ENCODE measurements at places on chromosomes 3 and 15.

- DNase-seq = no peak
These were observed 118.5 kb upstream of the ABHD17C start for GRCh38 chr15:80576519-80577090.

GRCh38 chr3:73029321-73029796 is 32.1 kb upstream of the EBLN2 start:
- DNase-seq = no peak

DNA sequence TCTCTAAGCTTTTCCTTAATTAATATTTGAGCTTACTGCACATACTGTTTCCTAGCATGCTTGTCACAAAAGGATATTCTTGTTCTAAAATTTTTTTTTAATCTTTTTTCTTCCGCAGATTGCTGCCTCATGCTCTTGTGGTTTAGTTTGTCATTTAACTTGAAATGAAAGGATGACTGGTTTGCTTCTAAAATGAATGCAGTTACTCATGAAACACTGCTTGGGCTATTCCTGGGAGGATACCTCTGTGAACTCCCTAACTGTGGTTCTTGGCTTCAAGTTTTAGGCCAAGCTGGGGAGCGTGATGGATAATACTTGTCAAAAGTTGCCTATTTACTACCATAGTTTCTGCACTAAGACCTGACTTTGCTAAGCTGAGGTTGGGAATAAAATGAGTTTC is 64.0 kb downstream of the USP13 start:
- DNase-seq = no peak

- DNase-seq = no peak
These were observed 83.4 kb downstream of the NEK11 start for GRCh38 chr3:131110087-131110486.

DNA sequence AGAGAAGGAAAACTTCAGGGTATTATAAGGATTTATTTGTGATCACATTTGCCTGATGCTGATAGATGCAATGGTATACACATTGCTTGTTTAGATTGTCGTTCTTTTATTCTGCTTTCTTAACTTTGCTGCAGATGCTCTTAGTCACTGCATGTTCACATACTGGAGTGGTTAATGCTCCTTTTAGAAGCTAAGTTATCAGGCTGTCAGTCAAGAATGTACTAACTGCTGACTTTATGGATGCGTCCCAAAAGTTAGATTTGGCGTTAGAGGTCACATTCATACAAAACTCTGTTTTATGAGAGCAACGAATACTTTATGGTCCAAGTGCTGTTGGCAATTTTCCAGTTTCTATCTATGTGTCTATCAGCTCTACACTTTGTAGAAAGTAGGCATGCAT is 160.7 kb downstream of the BBX start:
- DNase-seq = no peak

DNA sequence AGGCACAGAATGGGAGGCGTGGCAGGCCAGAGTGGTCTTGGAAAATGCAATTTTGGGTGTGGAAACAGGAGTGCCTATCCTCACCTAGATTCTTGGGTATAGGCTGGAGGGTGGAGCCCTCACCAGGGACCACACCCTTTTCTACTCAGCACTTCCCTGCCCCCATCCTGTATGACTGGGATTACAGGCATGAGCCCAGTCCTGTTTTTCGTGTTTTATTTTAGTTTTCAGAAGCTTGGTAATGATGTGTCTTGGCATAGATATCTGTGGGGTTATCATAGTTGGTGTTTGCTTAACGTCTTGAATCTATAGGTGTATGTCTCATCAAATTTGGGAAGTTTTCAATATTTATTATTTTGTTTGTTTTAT is 248.7 kb upstream of the CBLB start:
- no peak for DNase-seq

Data from breast epithelium (tissue), 4 donors.